Nephron progenitor cell (in vitro differentiated cells): ENCODE measurements at places on chromosomes 1 and 21.

GRCh38 chr1:172421974-172422604 lies 1.6 kb downstream of the C1orf105 start:
- no peak for DNase-seq

DNA sequence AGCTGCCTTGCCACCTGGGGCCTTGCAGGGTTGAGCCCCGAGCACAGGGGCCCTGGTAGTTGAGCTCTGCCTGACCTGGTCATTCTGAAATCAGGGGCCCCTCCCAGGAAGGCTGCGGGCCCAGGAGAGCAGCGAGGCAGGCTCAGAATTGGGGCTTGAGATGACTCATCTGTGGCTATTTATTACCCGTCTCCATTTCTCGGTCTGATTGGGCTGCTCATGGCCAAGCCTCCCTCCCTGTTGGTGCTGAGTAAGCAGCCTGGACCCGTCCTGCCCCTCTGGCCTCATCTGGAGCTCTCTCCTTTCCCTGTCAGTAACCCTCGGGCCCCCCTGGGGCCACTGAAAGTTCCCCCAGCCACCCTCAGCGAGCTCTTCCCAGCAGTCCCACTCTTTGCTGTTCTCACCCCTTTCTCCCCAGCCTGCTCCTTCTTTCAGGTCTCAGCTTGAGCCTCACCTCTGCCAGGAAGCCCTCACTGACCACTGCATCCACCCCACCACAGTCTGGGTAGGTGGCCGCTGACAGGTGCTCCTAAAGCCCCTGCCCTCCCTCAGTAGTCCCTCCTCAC lies 11.0 kb upstream of the TNFRSF8 start:
- peak; percentile 32 for DNase-seq

DNA sequence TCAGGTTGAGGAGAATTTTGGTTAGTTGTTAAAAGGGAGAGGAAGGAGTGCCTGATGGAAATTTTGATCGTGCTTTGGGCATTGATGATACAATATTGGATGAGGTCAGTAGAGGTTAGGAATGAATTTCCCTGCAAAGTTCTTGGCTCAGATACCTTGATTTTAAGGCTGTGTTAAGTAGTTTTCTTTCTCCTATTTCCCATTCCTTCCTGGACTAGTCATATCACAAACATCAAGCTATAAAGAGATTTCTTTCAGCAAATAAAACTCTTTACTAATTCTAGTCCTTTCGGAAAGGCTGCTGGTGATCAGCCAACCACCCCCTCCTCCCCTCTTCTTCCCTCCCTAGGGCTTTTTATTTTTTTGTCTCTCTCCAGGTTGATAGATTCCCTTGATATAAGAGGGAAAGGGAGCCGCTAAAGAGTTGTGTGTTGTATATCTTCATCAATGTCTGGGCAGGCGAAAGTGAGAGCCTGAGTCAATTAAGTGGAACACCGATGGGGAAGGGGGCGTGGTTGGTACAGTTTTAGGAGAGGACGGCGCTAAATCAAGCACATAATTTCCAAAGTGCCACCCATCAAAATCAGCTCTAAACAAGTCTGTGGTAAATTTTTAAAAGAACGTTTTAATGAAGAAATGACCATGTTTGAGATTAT lies 100.1 kb upstream of the PLXNA2 start:
- DNase-seq = peak; percentile 10

- peak; percentile 74 for DNase-seq
These were observed 590 bp downstream of the CNN3 start for GRCh38 chr1:94926126-94926914.

DNA sequence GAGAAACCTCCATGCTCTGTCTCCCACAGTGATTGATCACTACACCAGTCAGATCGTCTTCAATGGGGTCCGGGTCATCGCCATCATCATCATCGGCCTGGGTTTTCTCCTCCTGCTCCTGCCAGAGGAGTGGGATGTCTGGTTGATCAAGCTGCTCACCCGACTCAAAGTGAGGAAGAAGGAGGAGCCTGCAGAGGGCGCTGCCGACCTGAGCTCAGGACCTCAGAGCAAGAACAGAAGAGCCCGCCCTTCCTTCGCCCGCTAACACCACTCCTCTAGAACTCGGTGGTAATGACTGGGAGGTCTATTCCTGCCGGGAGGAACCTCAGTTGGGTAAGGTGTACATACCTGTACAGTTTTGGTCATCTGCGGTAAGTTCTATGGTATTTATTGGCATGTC lies 50.3 kb upstream of the COA6 start:
- peak; percentile 56 for DNase-seq

DNA sequence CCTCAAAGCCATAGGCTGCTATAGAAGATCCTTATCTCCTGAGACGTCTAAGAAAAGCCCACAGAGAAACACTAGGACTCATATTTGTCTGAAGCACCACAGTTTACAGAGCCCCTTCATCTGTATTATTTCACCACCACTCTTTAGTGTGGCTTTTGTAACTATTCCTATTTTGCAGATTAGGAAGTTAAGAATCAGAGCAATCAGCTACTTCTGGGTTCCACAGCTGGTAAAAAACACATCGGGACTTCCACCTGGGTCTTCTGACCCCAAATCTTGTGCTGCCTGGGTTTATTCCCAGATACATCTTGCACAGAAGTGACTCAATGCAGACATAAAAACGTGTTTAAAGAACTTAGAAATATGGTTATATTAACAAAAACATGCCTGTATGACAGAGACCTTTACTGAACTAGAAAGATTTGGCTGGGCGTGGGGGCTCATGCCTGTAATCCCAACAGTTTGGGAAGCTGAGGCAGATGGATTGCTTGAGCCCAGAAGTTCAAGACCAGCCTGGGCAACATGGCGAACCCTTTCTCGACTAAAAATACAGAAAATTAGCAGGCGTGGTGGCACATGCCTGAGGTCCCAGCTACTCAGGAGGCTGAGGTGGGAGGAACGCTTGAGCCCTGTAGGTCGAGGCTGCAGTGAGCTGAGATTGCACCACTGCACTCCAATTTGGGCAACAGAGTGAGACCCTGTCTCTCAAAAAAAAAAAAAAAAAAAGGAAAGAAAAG lies 40.9 kb downstream of the ELK4 start:
- DNase-seq = no peak

GRCh38 chr1:82258887-82259286 lies 458.2 kb downstream of the ADGRL2 start:
- DNase-seq = no peak

DNA sequence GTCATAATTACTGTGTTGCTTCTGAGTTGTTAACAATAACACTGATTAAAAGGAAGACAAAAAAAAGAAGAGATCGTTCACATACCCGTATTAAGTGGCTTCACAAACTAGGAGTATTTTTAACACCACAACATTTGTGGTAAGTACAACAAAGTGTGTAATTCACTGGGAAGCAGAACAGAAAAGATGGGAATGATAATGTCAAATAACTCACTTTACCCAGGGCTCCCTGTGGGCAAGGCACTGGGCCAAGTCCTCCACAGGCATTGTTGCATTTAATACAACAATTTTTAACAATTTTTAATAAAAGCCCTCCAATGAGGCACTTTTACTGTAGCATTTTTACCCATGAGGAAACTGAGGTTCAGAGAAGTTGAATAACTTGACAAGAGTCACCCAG lies 385.0 kb upstream of the ST6GALNAC5 start:
- DNase-seq = no peak

DNA sequence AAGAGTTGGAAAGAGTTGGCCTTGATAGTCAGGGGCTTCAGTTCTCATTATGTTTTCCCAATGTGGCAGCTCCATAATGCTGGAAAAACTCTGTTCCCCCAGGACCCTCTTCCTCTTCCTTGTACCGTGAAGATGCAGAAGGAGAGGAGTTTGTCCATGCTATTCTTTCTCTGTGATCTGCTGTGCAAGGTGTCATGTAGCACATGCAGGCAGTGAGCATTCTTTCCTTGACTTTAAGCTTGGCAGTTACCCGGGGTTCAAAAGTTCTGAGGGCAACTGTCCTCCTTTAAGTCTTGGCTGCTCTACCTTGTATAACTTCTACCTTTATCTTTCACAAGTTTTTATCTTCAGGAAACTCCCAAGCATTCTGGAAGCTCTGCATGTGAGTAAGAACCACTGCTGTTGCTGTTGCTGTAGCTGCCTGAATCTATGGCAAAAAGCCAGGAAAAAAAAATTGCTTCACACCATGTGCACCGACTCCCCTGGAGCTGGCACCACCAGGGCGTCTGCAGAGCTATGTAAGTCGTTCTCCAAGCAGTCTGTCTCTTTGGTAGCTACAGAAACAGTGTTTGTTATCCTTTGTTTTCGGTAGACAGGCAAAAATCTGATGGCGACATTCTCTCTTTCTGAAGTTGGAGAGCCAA lies 42.7 kb upstream of the SLC16A1 start:
- no peak for DNase-seq

GRCh38 chr1:223289621-223290020 lies 74.4 kb downstream of the SUSD4 start:
- DNase-seq = no peak

DNA sequence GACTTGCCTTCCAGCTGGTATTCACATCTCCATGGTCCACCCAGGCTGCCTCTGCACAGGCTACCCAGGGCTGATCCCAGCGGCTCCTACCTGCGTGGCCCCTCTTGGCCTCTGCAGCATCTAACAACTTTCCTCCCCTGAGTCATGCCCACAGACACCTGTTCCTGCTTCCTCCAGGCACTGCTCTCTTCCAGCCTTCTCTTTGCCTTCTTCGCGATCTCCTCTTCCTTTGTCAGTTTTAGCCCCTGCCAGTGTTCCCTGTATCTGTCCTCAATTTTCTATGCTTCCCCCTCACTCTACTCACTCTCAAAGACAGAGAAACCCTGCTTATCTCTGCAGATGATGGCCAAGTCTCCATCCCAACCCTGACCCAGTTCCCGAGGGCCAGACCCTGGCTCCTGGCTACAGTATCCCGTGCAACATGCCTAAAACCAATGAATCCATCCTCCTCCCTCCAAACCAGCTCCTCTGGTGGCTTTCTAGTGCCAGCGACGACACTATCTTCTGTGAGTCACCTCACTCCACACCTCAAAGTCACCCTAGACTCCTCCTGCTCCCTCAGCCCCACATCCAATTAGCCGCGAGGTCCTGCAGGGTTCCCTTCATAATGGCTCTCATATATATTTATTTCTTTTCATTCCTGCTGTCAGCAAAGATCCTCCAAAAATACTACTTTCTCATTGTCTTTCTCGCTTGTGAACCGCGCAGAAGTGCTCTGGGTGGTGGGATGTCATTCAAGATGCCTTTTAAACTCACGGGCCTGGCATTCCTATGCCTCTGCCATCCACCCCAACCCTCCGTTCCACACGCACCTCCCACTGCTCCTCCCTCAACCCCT lies 259.2 kb downstream of the TOMM20 start:
- no peak for DNase-seq
